ENCODE measurements at places on chromosomes 2 and 18.

DNA sequence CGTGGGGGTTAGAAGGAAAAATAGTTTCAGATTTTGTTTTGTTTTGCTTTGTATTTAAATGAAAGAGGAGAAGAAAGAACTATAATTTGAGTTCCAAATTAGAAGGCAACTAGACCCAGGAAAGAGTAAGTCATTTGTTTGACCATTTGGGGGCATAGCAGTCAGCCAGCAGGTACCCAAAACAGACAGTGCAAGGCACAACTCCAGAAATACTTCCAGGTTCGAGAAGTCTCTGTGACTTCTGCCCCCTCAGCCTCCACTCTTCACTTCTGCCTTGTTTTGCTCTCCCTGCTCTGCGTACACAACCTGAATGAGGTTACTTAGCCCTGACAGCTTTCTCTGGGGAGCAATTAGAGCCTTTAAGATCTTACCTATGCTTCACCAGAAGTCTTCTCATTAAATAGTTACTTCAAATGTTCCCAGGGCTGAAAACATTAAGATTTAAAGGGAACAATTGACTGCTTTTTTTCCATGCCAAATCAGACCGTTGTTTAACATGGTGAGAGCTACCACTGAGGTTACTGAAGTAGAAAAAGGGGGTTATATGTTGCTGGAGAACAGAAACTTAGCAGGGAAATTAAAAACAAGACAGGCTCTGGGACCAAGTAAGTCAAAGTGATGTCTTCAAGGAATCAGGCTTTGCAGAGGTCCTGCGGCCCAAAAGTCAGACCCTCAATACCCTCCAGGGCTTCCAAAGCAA is 216.9 kb downstream of the BCL11A start:
- no peak for DNase-seq

GRCh38 chr18:58562146-58562998 is 66.5 kb downstream of the ALPK2 start:
- DNase-seq: no peak

- DNase-seq: no peak
These were observed 98.5 kb upstream of the RIOK3 start for GRCh38 chr18:23354625-23355024.

DNA sequence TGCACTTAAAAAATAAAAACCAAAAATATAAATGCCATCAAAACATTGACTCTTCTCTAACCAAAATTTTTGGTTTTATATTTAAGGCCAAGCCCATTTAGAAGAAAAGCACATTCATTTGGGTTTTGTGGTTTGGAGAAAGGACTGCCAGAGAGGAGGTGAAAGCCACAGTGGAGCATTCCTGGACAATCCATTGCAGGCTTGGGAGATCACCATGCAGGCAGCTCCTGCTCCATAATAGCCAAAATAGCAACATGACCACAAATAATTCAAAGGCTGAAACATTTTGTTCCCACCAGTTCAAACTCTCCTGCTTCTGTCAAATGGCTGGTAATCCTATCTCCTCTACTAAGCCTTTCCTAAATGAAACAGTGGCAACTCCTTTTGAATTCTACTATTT is 73.5 kb downstream of the GALNT3 start:
- no peak for DNase-seq

- peak; percentile 75 for DNase-seq
These were observed 42.8 kb downstream of the PLEKHA3 start for GRCh38 chr2:178522950-178523595.

- no peak for DNase-seq
These were observed 73.8 kb downstream of the CBLN2 start for GRCh38 chr18:72470391-72470790.

DNA sequence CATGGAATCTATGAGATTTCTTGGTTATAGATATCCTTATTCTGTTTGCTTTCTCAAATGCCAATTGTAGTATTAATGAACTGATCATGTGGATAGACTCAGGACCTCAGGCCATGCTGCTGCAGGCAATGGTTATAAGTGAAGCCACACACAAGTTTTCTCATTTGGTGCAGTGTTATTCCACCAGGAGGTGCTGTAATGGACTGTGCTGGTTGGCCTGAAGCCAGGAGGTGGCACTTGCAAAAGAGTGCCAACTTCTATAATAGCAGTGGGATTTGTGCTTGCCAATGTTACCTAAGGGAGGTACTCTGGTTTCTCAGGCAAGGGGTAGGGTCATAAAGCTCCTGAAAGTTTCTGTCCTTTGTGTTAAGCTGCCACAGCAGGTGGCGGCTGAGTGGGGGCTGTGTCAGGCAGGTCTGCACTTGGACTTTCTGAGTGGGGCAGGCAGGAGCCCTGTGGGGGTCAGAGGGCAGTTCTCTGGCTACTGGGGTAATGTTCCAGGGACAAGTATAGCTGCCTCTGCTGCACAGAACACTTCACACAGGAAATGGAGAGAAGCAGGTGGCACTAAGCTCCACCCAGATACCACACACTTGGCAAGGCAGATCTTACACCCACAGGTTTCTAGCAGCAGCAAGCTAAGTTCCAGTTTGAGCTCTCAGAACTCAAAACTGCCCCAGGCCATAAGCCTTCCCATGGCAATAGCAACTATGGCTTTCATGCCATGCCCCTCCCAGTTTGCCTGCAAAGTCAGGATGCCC is 352.6 kb upstream of the CWC22 start:
- no peak for DNase-seq

- no peak for DNase-seq
These were observed 16.6 kb downstream of the LAPTM4A start for GRCh38 chr2:20034821-20035220.

- DNase-seq: no peak
These were observed 102.9 kb downstream of the TANC1 start for GRCh38 chr2:159071190-159071915.

- no peak for DNase-seq
These were observed 150.2 kb downstream of the NCKAP5 start for GRCh38 chr2:133418021-133418420.

- DNase-seq: no peak
These were observed 78.3 kb upstream of the TLK1 start for GRCh38 chr2:171238946-171239345.

GRCh38 chr18:62101321-62101721 is 85.5 kb downstream of the PIGN start:
- DNase-seq: no peak

- DNase-seq: no peak
These were observed 18.1 kb downstream of the EPAS1 start for GRCh38 chr2:46315103-46315890.

- peak; percentile 70 for DNase-seq
These were observed at the start of gene PRKD3 for GRCh38 chr2:37324786-37325624. Gene PRKD3, minus strand, starts transcription at chr2:37324833. Its CDS starts 8,309 bp downstream, at chr2:37316524.
